ENCODE measurements at places on chromosomes 5 and 9. TPM values are rescaled to one million over a fixed set of nuclear protein-coding genes. Genes with fewer than 3 reads are reported as not detected.

Gene CCDC127
- total RNA-seq: 4.6 TPM

Gene KLHL3
- total RNA-seq: 0.37 TPM

GRCh38 chr5:103774721-103775120 is 212.1 kb upstream of the NUDT12 start:
- no peak for DNase-seq

DNA sequence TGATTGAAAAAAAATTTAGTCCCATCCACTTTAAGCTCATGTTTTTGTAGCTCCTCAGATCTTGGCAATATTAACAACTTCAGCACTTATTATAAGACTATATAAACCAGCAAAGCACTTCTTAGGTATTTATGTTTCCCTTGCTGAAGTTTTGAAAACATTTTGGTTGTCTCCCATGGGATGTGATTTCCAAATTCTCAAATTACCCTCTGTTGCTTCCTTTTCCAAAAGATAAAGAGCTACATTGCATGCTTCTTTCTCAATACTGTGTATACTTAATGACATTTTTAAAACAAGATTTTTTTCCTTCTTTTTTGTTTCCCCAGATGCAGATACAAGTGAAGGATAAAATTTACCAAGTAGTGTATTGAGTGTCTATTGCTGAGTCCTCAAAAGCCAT is 567.1 kb downstream of the CSNK1G3 start:
- no peak for DNase-seq

- no peak for DNase-seq
These were observed 772.1 kb upstream of the CDH9 start for GRCh38 chr5:27810458-27810857.

GRCh38 chr5:24788829-24789514 is 144.2 kb upstream of the CDH10 start:
- DNase-seq: peak; percentile 41

- peak; percentile 26 for DNase-seq
These were observed 20.5 kb downstream of the ABCA1 start for GRCh38 chr9:104907278-104907951.

DNA sequence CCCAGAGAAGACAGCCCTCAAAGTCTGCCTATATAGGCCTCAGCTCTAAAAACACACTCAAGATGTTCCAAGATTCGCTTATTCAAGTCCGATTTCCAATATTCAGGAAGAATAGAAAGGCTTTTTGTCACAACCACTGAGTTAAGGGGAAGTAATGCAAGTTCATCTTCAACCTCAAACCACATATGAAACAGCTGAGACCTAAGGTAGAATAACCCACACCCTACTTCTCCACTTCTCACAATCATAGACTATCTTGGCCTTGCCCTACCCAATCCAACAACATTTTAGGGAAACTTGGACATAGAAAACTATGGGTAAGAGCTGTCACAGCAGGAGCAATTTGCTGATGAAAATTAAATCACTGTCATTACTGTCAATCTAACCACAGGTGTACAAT is 152.0 kb upstream of the LRRTM2 start:
- no peak for DNase-seq

- DNase-seq: no peak
These were observed 28.5 kb upstream of the MATR3 start for GRCh38 chr5:139265001-139265400.

DNA sequence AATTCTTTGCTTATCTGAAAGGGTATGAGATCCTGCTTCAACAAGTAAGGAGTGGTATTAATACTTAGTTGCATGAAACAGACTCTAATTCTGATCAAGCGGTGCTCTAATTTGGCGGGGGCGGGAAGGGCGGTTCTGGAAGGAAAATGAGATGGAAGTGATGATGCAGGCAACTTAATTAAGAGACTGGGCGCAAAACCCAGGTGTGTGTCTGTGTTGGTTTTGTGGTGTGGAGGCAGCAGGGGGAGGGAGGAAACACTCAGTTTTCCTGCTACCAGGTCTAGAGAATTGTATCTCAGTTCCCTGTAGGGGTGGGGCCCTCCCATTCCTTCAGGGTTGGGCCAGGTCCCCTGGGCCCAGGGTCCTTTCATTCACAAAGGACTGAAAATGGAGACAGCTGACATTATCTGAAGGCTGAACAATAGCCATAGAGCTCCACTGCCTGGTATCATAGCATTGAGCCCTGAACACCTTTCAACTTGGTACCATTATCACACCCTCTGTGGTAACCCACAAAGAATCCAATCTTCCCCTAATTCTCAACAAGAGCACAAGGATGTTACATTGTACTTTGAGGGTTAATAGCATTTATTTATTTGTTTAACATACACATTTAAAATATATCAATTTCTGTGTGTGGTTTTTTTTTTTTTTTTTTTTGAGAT is 17.2 kb upstream of the C5orf47 start:
- no peak for DNase-seq

DNA sequence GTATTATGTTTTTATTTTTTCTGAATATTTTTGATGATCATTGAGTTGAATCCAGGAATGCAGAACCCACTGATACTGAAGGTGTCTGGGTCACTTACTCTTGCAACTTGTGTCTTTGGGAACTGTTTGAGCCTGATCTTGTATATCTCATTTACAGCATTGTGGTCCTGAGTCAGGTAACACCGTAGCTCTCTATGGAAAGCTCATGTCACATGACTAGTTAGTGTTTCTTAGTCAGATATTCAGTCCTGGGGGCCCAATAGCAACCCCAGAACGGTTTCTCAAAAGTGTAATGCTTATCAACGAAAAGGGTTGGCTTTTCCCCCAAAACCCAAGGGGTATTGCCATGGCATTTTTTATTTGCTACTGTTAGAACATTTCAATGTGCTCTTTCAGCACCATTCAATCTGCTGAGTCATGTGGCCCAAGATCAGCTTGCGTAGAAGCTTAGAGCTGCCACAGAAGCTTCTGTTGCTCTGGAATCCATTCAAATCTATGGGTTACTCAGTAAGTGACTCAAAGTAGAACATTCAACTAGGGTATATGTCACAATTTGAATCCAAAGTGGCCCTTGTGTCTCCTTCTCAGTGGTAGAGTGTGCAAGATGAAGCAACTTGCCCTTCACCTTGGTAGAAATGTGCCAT is 12.1 kb upstream of the PTAR1 start:
- DNase-seq: no peak

DNA sequence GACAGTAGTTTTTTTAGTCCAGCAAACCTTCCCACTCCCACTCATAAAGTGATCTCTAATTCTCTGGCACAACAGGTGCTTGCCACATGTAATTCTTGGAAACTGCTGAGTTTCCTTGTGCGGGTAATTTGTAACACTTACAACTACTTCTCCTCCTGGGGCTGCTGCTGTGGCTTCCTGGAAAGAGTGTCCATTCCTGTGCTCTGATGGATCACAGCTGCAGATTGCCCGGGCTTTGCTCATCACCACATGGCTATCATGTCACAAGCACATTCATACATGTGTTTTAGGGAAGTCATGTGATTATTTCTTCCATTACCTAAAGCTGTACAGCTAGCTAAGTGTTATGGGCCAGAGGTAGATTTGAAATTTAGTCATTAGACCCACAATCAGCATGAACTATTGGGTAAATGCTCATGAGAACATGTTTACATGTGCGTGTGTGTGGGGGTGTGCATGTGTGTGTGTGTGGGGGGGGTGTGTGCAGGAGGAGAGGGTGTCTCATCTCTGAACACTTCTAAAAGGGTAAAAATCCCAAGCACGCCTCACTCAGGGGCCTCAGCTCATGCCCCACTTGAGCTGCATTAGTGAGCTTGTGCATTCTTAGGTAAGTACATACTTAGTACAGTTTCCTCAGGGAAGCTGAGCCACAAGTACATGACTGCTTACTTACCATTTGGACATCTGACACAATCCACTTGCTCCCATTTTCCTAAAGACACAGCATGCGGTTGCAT is 118.1 kb upstream of the CCDC112 start:
- no peak for DNase-seq

DNA sequence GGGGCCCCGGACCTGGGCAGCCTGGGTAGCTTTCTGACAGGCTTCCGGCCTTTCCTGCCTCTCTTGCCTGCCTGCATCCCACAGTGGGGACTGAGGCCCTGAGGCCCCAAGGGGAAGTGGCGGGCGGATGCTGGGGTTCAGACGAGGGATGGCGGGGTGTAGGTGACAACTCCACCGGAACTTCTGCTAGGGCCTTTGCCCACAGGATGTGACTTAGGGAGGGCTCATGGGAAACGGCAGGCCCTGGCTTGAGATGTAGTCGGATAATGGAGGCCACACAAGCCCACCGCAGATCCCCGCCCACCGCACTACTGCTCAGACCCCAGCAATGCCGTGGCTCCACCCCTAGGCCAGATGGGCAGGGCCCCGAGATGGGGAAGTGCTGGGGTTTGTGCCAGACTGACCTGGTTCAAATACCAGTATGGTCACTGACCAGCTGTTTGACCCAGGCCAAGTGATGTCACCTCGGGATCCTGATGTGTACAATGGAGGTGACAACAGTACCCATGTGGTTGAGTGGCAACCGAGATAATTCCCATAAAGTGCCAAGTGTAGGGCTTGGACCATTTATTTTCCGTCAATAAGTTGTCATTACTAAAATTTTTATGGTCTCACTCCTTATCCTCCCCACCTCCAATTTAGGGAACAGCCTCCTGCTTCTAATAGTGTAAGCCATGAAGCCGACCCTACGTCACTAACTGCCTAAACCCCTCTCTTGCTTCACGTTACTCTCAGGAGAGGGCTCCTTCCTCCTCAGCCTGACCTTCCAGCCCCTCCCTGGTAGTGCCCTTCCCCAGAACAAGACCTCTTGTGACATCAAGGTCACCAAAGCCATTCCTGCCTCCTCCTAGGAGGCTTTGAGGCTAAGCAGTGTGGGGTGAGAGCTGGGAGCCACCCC is 2.5 kb upstream of the CDK9 start:
- no peak for DNase-seq

GRCh38 chr9:119951591-119951990 is 582.4 kb upstream of the BRINP1 start:
- no peak for DNase-seq

DNA sequence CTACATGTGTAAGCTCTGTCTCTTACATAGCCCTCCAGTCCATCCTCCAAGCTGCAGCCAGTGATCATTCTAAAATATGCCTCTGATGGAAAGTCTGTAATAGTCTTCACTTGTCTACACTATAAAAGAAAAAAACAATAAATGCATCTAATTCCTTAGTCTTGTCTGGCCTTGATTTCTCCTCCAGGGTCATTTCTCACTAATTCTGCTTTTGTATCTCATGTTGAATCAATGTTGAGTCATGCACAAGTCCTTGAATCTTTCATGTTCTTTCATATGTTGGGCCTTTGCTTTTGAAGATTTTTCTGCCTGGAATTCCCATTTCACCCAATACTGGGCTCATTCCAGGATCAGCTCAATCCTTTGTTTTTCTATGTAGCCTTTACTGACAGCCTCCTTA is 121.1 kb upstream of the TRIM32 start:
- DNase-seq: no peak

GRCh38 chr5:169412831-169413230 is 111.9 kb upstream of the SLIT3 start:
- DNase-seq: no peak

- DNase-seq: no peak
These were observed 55.7 kb downstream of the VCAN start for GRCh38 chr5:83527221-83527620.

DNA sequence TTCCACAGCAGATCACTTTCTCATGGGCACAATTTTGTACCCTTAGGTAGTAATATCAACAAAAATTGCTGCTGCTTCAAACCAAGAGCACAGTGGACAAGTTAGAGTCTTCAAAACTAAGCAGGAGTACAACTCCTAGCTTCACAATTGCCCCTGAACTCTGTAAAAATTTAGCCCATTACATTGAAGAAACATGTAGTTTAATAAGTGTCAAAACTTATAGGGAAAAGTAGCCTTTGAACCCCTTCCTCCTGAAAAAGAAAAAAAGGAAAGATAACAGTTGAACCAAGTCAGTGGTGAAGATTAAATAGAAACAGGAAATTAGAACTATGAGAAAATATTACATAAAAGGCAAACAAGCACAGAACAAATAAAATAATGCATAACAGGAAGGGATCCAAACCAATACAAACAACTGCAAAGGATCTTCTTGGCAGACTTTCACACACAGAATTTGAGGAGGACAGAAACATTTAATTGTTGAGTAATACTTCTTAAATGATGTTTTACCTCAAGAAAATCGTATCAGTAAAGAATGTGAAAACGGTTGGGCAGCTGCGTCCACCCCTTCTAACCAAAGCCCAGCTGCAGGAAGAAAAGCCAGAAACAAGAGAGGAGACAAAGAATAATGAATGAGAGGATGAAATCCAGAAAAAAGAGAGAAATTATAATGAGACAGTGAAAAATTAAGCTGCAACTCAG is 636.0 kb downstream of the NR2F1-AS1 start:
- DNase-seq: peak; percentile 12

DNA sequence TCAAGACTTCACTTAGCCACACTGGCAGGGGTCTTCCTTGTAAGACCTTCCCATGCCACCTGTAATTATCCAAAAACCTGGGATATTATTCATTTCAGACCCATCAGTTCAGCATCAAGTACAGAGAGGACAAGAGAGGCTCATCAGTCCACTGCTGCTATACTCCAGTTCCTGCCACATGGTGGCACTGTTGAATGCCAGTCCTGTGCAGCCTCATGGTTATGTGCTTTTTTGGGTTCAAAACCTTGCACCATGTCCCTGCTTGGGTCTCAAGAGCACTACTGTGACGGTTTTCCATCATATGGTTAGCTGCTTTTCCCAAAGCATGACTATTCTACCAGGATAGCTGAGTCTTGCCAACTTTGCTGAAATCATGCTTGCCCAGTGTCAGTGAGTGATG is 8.5 kb downstream of the PTGS1 start:
- DNase-seq: no peak

GRCh38 chr5:181133610-181134231 is 2.8 kb upstream of the OR2V1 start:
- DNase-seq: peak; percentile 63

DNA sequence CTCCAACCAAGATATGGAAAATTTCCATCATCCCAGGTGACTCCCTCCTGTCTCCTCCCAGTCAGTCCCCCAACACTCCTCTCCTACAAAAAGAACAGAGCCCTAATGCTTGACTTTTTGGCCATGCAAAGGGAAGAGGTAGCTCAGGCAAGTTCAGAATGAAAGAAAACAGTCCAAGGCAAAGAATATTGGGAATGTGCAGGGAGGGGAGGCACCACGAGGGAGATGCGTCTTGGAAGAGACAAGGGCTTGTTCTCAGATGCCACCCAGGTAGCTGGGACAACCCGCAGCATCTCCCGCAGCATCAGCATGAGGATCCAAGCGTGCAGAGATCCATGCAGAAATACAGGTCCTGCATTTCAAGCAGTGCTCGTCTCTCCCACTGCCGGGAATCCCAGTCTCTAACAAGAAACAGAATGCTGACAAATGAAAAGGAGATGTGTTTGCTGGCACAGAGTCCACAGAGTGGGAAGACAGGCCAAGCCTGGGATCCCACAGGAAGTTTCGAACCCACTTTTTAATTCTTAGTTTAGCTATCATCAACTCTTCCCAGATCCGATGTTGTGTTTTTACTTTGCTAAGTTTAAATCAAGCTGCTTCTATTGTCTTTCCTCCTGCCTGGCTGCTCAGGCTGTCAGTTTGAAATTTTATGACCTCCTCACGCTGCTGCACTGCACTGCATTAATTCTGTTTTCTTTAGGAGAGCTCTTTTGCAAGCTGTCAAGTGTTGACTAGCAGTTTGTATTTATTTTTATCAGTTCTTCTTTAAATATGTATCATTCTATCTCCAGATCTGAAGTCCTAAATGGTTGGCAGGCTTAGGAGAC is 86.8 kb upstream of the OSMR start:
- DNase-seq: no peak

GRCh38 chr5:168305281-168305680 is 13.8 kb downstream of the WWC1 start:
- no peak for DNase-seq

- no peak for DNase-seq
These were observed 35.4 kb upstream of the TGFBI start for GRCh38 chr5:135993335-135993879.

GRCh38 chr5:95620030-95620869 is at the start of gene GPR150:
TSS of gene GPR150 (plus strand) at chr5:95620087. CDS start at chr5:95620276, 189 bp downstream.
- DNase-seq: no peak
